ENCODE measurements at places on chromosomes 1 and 21.

- no peak for DNase-seq
These were observed 1600.0 kb downstream of the BRINP3 start for GRCh38 chr1:188877668-188878067.

- DNase-seq = peak; percentile 23
These were observed 438 bp downstream of the MRPS6 start for GRCh38 chr21:34073749-34074282.

GRCh38 chr1:115320377-115320776, 17.7 kb downstream of the NGF start:
- DNase-seq = no peak

DNA sequence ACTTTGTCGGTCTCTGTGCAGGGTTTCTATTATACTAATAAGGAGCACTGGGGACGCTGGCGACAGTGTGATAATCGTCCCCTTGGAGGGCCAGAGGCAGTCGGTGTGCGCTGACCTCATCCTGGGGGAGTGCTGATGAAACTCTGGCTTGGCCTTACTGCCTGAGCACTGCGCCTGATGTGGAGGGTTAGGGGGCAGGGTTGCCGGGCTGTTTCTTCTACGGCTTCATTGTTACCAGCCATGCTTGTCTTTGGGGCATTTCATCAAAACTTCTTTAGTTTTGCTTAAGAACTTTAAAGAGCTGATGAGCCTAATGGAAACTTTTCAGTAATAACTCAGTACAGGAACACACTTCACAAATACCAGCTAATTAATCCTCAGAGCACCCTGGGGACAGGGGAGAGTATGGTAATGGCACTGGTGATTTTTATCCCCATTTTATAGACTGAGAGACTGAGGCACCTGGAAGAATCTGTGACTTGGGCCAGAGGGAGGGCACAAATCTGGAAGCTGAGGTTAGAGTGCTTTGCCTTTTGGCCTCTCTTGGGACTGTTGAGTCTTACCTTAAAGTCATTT, 81.8 kb downstream of the PEX14 start:
- no peak for DNase-seq

DNA sequence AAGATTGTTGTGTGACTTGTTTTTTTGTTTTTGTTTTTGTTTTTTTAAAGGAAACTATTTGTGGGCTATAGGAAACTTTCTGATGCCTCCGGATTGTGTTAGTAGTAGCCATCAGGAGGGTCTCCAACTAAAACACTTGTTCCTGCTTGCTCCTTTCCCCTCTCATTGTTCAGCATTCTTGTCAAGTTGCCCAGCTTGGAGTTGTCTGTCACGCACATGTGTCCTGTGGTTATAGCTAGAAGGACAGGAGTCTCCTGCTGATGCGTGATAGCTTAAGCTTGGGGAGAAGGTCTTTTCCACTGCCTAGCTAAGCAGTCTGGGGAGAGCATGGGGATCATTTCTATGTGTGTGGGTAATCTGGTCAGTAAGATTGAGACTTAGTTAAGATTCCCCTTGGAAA, 3.2 kb upstream of the LYPLA2 start:
- no peak for DNase-seq

GRCh38 chr1:212652609-212653008, 44.0 kb downstream of the ATF3 start:
- no peak for DNase-seq

DNA sequence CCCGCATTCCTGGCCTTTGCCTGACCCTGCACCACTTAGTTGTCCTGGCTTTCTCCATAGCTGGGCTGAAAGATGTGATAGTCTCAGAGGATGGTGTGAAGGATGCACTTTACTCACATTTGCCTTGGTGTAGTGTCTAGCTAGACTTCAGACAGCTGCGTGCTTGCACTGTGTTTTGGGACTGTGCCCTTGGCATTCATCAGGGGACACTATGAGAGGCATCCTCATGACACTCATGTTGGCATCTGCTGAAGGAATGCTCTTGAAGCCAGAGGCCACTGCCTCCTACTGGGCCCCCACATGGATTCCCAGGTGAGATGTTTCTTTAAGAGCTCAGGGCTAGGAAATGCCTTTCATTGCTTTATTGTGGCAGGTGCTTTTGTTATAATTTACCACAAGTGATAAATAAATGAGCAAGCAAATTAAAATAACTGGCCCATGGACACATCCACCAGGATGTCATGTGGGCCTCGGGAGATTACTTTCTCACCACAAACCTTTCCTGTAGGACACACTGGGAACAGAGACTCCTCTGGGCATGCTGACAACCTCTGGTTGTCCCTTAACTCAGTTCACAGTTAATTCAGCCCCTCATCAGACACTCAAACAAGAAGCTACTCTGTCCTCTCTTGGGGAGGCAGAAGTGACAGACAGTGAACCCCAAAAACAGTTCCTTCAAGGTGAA, 99.4 kb upstream of the SPATA6 start:
- DNase-seq = no peak

DNA sequence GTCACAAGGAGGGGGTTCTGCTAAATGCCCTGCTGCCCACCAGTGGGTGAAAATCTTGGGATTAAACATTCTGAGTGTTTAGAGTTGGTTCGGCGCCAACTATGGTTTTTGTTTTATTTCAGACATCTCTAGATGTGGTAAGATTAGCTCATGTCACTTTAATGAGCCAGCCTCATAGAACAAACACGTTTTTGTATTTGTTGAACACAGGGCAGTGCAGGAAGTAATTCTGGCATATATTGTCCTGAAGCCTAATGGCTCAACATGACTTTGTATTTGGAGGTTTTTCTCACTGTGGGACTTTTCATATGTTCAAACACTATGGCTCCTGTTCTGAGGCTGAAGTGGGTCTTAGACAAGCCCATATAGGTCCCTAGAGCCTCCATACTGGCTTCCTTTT, 107.8 kb downstream of the NGF start:
- no peak for DNase-seq

GRCh38 chr1:25744140-25744581, 55.8 kb upstream of the SELENON start:
- no peak for DNase-seq

GRCh38 chr21:43353282-43354025, 73.5 kb downstream of the SIK1 start:
- DNase-seq = no peak

GRCh38 chr1:12480748-12481362, 137.2 kb downstream of the DHRS3 start:
- DNase-seq = no peak

DNA sequence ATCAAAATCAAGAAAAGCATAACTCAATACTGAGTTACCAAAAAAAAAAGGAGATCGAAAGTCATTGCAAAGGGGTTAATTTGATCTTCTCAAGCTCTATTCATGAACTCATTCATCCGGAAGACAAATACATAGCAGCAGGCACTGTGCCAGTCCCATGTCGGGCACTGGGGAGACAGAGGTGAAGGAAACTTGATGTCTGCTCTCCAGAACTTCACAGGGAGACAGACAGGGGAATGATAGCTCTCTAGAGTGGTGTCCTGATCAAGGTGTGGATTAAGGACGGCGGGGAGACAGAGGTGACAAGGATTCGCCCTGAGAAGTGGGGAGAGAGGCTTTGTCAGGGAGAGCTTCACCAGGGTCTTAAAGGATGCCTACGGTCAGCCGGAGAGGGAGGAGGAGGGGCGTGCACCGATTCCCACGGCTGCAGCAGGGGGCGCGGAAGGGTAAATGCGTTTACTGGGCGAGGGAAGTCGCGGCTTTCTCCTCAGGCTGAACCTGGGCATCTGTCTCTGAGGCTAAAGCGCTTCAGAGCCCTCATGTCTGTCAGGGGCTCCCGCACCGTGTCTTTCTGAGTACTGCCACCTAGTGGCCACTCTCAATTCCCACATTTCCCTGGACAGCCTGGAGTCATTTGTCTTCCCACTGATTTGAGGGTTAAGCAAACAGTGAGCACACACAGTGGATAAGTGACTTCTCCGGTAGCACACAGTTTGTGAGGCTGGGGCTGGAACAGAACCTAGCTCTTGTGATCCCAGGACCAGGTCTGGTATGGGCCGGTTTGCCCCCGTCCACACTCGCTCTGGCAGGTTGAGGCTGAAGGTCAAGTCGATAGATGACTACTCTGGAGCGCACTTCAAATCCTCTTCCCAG, 152.8 kb downstream of the TENT5C start:
- DNase-seq = peak; percentile 39

DNA sequence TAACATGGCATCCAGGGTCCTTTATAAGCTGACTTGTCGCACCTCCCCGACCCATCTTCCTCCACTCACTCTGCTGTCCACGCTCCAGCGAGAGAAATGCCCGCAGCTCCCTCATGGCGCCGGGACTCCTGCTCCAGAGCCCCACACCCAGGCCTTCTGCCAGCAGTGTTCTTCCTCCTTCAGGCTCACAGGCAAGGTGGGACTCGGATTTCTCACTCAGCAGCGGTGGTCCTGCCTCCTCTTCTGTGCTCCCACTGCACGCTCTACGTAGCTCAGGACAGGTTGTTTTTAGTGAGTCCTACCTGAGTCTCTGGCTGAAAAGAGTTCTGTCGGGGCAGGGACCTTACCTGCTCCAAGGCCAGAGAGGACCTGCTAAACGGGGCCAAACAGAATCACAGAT, 11.2 kb downstream of the THEMIS2 start:
- no peak for DNase-seq

- no peak for DNase-seq
These were observed 76.7 kb downstream of the SIPA1L2 start for GRCh38 chr1:232553050-232553754.

- no peak for DNase-seq
These were observed 328.0 kb upstream of the B3GALT2 start for GRCh38 chr1:193514397-193514796.

DNA sequence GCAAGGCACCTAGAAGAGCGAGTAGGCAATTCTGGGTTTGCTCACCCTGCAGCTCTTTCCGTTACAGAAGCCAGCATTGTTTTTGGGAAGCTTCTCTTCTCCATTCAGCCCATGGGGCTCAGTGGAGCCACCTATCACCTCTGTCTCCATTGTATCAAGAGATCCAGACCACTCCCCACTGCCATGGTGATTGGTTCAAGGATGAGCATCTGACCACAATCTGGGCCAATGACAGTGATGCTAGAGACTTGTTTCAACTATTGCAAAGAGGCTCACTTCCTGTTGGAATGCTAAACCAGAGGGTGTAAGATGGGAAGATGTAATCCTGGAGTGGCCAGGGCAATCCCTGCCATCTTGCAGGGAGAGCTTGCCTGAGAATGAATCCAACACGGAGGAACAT, 6.6 kb downstream of the SPATA21 start:
- DNase-seq = no peak

GRCh38 chr1:180811886-180812285, 100.8 kb upstream of the KIAA1614 start:
- DNase-seq = no peak

DNA sequence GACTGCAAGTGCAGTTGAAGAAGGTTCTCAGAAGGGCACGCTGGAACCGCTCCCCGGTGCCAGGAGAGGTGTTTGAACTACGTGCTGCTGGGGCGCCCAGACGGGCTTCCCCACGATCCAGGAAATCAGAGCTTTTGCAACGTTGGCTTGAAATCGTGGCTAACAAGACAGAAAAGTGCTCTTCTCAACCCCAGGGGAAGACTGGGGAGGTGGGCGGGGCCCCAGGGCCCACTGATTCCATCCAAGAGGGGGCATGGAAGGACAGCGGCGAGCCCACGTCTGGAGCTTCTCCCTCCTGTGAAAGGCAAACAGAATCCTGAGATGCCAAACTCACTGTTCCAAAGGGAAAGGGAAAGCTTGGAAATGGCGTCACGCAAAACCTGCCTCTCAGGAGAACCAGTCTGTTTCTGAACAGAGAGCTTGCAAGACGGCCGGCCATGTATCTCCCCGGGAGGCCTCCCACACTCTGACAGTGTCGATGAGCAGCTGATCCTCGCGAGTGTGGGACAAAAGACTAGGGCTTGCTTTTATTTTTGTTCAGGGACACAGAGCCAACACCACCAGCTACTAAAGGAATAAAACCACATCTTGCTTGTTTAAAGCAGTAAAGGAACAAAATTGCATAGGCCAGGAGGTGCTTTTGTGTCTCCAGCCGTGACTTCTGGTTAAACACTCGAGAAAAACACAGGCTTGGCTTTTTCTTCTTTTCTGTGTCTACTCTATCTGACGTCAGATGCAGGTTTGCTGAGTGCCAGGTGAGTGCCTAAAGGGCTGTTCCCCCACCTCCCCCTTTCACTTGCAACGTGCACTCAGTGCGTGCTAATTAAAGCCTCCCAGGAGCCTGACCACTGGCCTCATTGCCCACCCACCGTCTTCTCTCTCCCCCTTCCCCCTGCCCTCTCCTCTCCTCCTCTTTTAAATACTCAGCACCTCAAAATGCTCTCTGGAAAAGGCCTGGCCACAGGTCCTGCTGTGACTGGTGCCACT, 41.5 kb downstream of the LRRC3 start:
- DNase-seq = no peak

DNA sequence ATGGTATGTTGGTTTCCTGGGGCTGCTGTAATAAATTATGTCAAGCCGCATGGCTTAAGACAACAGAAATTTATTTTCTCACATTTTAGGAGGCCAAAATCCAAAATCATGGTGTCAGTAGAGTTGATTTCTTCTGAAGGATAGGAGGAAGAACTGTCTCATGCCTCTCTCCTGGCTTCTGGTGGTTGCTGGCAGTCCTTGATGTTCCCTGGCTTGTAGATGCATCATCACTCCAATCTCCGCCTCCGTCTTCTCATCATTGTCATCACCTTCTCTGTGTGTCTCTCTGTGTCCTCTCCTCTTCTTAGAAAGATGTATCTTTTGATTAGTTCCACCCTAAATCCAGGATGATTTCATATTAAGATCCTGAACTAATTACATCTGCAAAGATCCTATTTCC, 124.7 kb upstream of the CTTNBP2NL start:
- no peak for DNase-seq

- no peak for DNase-seq
These were observed 29.6 kb downstream of the PRSS38 start for GRCh38 chr1:227845147-227845458.

DNA sequence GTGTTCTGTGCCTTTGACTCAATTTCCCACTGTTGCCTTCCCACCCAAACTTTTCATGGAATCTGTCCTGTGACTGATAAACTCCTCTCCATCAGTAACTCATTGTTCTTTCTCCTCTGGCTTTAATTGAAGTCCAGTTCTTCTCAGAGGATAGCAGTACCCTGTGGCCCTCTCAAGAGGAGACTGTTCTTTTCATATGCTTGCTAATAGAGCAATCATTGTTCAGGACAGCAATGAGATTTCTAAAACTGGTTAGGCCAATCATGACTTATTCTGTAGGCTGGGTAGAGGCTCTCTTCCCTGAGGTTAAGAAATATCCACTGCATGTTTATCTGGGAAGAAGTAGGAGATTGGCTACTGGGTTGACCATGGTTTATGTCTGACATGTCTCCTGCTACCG, 98.8 kb downstream of the CHD1L start:
- DNase-seq = no peak

- DNase-seq = no peak
These were observed 20.7 kb downstream of the LHX9 start for GRCh38 chr1:197937892-197938291.

DNA sequence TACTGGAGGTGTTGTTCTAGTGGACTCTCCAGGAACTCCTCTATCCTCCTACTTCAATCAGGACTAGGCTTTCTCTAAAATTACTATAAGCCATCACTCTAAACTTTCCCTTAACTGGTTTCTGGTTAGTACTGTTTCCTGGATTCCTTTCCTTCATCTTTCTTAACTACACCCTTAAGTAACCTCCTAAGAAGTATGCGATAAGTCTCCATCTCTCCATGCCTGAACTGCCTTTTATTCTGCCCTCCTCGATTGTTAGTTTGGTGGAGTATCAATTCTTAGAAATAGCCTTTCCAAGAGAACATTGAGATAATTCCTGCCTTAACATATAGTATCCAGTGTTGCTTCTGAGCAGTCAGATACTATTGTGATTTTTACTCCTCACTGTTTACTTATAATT, 162.9 kb upstream of the PDE4B start:
- DNase-seq = no peak

- no peak for DNase-seq
These were observed 69.8 kb upstream of the RUNX3 start for GRCh38 chr1:24999906-25000305.

All from stimulated activated CD8-positive, alpha-beta memory T cell treated with anti-CD3 and anti-CD28 coated beads, Interleukin-15, amount 100 ng/mL, for 48 hours (primary cell).